Skeletal muscle cell (primary cell): ENCODE measurements at places on chromosomes 3 and 15.

DNA sequence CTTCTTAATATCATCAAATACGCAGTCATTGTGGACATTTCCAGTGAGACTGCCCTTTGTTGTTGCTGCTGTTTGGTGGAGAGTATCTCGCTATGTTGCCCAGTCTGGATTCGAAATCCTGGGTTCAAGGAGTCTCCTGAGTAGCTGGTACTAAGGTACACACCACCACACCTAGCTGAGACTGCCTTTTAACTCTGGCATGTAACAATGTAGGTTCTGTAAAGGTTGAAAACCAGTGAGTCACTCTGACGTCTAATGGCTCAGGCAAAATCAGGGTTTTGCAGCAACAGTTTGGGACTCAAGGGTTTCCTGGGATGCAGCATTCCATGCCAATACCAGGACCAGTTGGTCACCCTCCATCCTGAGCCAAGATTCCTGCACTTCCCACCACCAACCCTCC is 52.2 kb downstream of the AQP9 start:
- DNase-seq: no peak

DNA sequence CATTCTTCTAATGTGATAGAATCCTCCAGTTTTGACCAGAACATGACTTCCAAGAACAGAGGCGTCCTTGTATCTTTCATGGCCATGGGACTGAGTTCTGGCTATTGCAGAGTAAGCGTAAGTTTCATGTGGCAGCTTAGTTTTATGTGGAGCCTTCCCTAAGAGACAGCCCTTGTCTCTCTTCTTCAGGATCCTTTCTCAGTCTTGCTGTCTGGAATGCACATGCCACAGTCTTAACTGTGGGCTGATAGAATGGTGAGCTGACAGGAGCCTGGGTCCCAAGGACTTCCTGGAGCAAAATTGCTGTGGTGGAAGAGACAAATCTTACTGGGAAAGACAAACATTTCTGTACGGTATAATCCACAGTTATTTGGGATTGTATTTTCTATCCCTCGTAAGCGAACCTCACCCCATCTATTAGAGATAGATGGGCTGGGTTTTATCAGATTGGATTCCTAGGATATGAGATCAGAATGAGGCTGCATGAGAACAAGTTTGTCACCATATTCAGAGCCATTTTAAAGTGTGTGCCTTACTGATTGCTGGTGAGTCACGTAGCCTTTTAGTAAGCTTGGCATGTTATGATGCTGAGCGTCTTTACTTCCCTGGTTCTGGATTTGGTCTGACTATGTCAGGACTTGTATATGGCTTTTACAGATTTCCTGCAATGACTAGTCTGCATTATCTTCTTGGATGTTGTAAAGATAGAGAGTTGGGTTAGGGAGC is 32.8 kb downstream of the CDIN1 start:
- no peak for DNase-seq

DNA sequence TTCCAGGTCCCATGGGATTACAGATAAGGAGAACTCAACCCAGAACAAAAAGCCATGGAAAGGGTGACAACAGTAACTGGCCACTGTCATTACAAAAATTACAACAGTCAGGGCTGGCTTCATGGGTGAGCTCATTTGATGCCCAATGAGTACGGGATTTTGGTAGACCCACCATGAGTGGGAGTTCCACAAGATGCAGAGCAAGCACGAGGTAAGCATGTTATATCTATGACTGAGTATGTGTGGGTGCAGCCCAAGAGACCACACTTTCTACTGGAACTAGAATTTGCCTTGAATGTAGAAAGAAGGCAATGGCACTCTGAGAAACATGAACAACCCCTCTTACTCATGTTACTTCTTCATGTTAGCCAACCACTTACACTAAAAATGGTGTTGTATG is 83.3 kb downstream of the IGF2BP2 start:
- no peak for DNase-seq

- DNase-seq: no peak
These were observed 155.4 kb upstream of the GOLGA6L4 start for GRCh38 chr15:84079885-84080777.

DNA sequence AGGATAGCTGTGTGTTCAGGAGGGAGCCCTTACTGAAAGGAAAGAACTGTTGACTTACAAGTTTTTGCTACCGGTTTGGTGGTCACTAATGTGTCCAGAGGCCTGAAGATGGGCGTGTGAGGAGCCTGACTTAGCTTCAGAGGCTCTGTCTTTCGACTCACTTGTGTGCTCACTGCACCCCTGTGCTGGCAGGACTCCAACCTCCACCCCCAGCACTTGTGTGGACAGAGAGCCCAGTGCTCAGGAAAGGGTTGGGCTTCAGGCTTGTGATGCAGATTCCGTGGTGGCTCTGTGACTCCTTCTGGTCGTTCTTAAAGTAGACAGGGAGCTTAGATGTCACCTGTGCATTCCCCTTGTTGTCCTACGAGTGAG is 100.9 kb downstream of the PGPEP1L start:
- DNase-seq: no peak

DNA sequence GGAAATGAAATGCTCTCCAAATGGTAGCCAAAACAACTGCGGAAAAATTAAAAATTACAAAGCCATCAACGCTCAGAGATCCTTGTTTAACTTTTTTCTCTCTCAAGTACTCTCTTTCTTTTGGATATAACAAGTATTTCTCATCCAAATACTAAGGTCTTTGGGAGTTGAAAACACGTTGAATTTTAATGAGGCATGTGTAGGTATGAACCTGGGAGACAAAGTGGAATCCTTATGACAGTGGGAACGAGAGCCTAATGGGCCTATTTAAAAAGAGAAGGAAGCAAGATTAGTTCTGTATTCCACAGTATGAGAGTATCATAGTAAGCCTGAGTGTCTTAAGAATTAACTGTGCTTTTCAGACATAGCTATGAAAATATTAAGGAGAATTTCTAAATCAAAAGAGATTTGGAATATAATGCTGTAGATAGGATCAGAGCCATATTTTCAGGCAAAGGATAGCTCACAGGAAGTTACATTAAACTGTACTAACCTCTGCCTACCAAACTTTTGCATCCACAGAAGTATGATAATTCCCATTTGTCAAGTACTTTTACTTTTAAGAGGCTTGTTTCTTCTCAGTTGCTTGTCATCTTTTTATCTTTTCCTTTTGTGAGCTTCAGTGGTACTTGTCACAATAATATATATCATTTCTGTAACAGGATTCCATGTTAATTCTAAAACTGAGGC is 759 bp downstream of the CD96 start:
- no peak for DNase-seq

- no peak for DNase-seq
These were observed 18.8 kb upstream of the VGLL4 start for GRCh38 chr3:11662392-11662990.

DNA sequence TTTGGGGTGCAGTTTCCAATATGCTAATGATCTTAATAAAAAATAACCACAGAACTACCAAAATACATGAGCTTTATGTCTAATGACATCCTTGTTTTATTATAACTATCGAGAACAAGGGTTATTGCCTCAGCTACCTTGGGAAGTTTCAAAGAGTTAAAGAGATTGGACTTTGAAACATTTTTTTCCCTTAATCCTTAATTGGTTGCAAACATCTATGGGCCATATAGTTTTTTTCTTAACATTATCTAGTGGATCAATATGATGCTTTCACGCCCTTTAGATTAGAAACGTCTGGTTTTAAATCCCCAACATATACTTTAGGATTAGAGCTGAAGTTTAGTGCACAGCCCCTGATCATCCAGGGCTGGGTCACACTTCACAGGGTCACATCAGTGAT is 219.2 kb upstream of the SGO1 start:
- DNase-seq: no peak

GRCh38 chr15:26891448-26892181 is 24.8 kb downstream of the GABRA5 start:
- peak; percentile 31 for DNase-seq

- DNase-seq: peak; percentile 21
These were observed 106.8 kb upstream of the CDIN1 start for GRCh38 chr15:36472672-36473071.

DNA sequence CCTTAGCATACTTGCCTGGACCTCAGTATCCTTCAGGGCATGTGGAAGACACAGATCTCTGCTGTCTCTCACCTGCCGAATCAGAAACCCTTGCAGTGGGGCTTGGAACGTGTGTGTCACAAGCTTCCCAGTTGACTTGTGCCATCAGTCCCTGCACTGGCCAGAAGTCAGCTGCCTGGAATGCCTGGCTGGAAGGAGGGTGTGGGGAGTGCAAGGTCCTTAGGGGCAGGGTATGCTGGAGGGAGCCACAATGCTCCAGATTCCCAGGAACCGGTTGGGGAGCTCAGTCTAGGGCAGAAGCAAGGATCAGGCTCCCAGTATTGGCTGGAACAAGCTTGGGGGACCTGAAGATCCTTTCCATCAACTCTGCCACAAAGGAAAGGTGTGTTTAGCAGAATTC is 27.1 kb downstream of the SPSB4 start:
- no peak for DNase-seq

- no peak for DNase-seq
These were observed 184.0 kb upstream of the SATB1 start for GRCh38 chr3:18609187-18609586.

GRCh38 chr15:60095711-60096110 is 91.6 kb downstream of the FOXB1 start:
- DNase-seq: no peak

DNA sequence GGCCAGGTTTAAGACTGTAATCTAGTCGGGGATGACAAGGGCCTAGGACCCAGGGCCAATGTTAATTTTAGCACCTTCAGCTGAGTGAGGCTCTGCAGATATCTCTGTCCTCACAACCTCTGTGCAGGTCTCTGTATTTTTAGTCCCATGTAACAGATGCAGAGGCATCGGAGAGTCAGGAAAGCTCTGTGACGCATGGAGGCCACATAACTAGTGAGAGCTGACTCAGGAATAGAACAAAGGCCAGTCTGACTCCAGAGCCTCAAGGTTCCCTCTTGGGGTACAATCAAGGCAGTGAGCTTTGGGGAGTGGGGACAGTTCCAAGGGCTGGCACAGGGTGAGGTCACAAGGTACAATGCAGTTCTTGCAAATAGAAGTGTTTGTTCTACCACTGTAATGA is 31.0 kb downstream of the FSTL1 start:
- no peak for DNase-seq

DNA sequence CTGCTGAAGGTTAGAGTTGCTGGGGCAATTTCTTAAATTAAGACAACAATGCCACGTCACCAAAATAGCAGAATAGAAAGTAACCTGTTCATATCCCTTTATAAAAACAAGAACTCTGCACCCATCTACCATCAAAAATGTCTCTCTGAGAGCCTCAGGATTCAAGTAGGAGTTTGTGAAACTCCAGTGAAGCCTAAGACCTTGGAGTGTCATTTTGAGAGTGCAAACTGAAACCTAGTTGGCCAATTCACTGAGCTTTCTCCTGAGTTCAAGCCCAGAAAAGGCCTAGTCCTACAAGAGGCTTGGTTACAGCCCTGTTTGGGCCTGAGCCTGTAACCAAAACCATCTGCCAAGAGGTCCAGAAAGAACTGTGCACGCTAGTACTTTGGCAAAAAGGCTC is 335.1 kb downstream of the EFHB start:
- no peak for DNase-seq

GRCh38 chr3:126638790-126639189 is 16.1 kb downstream of the TXNRD3 start:
- no peak for DNase-seq

DNA sequence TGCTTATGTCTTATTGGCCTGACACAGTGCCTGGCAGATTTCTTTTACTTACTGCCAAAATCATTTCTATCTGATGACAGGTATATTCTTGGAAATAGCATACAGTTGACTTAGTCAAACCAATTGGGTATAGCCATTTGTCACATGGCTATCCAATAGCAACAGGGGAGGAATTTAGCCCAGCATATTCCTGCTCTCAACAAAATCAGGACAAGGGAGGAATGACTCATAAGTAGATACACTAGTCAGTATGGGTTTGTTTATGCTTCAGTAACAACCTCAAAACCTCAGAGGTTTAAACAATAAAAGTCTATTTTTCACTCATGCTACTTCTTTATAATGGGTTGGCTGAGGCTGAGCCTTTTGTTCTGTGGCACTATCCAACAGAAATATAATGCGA is 38.0 kb upstream of the VILL start:
- no peak for DNase-seq

DNA sequence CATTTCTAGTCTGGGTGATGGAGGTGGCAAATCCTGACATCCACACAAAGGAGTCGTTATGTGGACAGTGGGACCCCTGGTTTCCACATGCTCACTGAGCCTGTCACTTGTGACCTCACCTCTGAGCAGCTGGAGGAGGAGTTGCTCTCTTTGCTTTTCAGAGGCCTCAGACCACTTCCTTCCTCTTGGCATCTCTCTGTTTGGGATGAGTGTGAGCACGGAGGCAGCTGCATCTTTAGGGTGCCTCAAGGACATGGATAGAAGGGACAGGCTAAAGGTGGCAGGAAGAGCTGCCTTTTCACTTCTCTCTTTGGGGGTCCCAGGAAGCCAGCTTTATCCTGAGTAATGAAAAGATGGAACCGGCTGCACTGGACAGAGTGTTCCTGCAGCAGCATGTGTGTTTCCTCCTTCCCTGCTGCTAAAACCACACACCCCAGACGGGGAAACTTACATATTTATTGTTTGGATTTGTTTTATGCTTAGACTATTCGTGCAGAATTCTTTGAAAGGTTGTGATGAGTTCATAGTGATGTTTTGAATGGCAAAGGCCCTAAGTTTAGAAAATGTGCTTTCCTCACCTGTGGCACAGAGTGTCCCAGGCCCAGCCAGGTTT is 31.8 kb downstream of the GPR171 start:
- no peak for DNase-seq

GRCh38 chr3:193744048-193744821 is 151.2 kb downstream of the OPA1 start:
- DNase-seq: no peak

DNA sequence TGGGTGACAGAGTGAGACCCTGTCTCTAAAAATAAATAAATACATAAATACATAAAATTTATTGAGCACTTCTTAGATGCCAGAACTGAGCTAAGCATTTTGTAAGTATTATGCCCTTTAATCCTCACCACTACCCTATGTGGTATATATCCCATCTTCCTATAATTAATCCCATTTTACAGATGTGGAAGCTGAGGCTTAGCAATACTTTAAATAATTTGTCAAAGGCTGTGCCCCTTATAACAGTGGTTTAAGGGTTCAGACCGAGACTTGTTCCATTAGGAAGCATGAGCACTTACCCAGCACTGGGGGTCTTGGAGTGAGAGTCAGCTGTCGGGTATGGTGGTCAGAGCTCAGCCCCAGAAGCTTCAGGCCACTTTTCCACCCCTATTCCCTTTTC is 7.5 kb upstream of the CHST14 start:
- no peak for DNase-seq

- no peak for DNase-seq
These were observed 14.6 kb upstream of the NIT2 start for GRCh38 chr3:100319951-100320350.

DNA sequence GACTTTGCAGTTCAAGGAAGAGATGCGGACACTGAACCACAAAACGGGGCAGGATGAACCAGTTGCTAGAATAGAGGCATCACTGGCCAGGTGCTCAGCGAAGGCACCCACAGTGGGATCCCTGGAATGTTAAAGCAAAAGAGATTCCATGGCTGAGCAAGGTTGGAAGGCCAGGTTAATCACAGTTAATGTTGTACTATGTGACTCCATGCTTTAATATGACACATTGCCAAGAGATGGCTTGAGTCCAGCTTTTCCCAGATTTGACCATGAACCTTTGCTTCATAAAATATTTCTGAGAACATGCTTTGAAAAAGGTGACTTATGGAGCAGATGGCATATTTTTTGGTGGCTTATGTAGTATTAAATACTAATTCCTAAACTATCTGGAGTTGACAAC is 76.2 kb upstream of the CMTM7 start:
- DNase-seq: no peak
